ENCODE measurements at places on chromosomes 7 and 10.

DNA sequence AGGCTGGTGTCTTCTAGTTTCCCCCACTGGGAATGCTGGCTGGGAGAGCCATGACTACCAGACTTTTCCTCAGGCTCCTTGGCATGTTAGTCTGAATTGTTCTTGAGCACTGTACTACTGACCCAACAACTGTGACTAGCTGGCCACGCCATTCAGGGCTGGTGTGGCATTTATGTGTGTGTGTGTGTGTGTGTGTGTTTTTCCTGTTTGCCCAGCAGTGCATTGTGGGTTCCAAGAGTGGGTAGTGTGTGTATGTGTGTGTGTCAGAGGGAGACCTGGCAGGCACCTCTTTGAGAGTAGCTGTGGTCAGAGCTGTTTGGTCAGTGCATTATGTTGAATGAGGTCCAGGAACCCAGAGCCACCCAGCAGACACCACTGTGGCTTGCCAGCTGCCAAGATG is 9.2 kb downstream of the PCBD1 start:
- no peak for DNase-seq

- no peak for DNase-seq
Measured at GRCh38 chr7:13532028-13532753, 457.3 kb downstream of the ETV1 start.

GRCh38 chr7:111083413-111083812 is 7.5 kb upstream of the LRRN3 start:
- no peak for DNase-seq

DNA sequence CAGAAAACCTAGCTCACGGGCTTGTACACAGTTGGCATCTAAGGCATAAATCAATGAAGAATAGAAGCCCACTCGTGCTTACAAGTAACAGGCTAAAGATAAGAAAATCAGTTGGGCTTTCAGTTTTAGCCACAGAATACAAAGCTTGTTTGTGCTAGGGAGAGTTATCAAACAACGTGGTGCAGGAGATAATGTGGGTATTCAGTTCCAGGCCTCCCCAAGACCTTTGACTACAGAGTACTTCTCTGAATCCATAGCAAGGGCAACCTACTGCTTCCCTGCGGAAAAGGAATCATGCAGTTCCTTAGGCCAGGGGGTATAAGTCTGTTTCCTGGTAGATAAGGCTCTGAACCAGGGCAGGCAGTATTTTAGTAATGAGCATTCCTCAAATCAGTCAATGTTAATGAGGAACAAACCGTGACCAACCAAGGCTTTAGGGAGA is 219.5 kb upstream of the CSTF2T start:
- no peak for DNase-seq

- no peak for DNase-seq
Measured at GRCh38 chr10:112915590-112916572, 34.2 kb upstream of the TCF7L2 start.

GRCh38 chr7:95201727-95202126 is 122.6 kb downstream of the PON1 start:
- no peak for DNase-seq

DNA sequence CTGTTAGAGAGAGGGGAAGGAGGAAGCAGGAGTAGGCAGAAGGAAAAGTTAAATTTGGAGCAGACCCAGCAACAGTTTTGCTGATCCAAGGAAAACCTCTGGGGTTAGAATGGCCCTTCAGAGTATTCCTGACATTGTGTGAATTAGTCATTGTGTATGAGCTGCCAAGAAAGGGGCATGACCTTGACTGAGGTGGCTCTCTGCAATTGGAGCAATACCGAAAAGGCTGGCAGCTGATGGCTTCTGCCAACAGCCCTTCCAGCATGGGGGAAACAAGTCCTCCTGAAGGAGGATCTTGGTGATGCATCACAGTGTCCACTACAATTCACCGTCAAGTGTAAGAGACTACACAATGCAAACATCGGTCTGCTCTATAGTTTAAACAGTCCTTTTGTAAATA is 20.6 kb upstream of the WASL start:
- DNase-seq = peak; percentile 26

GRCh38 chr10:36469585-36469984 is 655.8 kb upstream of the ANKRD30A start:
- DNase-seq = no peak

DNA sequence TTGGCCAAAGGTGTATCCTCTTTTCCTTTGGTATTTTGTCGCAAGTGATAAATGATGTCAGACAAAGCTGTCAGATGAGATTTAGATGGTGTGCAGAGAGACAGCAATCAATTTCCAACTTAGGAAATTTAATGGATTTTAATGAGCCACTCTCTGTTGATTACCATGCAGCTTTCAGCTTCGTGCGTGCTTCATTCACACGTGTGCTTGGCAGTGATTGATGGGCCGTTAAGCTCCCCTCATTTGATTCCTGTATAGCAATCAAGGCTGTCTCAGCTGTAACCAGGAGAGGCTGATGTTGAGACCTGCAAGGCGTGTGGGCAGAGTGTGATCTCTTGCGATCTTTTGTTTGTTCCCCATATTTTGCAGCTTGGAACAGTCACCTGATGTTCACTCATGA is 439.6 kb downstream of the CALN1 start:
- DNase-seq = no peak

- no peak for DNase-seq
Measured at GRCh38 chr10:133230387-133231195, 574 bp downstream of the UTF1 start.

- DNase-seq = no peak
Measured at GRCh38 chr7:128915271-128915819, 4.8 kb upstream of the KCP start.

GRCh38 chr10:14952851-14953423 is 959 bp downstream of the DCLRE1C start:
- DNase-seq = no peak

DNA sequence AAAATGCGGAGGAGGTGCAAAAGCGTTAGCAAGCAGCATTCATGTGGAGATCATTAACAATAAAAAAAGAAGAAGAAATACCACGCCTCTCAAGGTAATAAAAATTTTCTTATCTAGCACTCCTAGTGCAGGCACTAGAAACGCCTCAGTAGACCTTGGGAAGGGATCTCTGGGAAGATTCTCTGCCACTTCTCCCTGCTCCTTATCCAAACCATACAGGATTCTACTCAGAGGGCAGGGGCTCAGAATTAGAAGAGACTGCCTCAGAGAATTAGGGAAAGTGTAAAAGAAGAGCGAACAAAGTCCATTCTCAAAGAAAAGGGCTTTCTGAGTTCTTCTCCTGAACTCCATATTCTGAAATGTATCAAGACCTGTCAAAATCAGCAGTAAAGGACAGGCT is 413.4 kb downstream of the SORCS1 start:
- DNase-seq = no peak

- no peak for DNase-seq
Measured at GRCh38 chr7:116446212-116446855, 53.2 kb upstream of the CAV2 start.

GRCh38 chr10:29409241-29410054 is 120.6 kb downstream of the LYZL1 start:
- DNase-seq = peak; percentile 36

GRCh38 chr10:61472090-61472674 is 19.0 kb upstream of the TMEM26 start:
- DNase-seq = no peak

DNA sequence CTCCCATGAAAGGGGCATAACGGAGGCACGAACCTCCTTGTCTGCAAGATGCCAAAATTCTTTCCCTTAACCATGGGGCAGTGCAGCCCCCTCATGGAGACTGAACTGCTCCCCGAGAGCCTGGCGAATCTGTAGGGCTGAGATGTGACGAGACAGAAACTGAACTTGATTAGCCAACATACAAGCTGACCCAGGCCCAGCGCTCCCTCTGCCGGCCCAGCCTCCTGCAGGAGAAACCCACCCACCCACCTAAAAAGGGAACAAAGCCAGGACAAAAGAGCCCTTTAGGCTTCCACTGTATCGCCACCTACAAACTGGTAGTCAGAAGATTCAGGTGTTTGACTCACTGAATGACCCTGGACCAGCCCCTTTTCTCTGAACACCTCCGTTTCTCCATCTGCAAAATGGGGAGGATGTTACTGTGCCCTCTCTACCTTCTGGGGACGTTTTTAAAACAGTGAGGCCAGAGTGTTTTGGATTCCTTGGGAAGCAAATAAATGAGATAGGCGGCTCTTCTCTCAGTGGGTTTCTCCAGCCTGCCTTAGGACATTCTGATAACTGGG is 58.4 kb downstream of the C10orf105 start:
- DNase-seq = no peak

GRCh38 chr10:482848-483247 is 206.6 kb downstream of the DIP2C start:
- no peak for DNase-seq

DNA sequence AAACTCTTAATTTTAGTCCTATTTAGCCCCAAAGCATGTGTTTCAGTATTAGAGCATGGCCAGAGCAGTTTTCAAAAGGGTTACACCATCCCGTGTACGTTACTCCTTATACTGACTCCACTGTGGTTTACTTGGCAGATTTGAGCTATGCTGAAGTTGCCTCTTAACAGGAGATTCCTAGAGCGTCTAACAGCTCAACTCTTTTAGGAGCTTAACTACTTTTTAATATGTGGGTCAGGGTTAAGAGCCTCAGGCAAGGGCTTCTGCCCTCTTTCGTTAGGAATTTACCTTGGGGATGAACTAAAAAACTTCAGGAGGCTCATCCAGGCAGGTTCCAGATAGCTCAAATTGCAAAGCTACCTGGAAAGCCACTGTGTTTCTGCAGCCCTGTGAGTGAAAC is 674.8 kb upstream of the C7orf33 start:
- no peak for DNase-seq

- DNase-seq = no peak
Measured at GRCh38 chr10:60534761-60535389, 145.2 kb upstream of the ANK3 start.

GRCh38 chr10:131646551-131647525 is 254.0 kb upstream of the PPP2R2D start:
- no peak for DNase-seq

- no peak for DNase-seq
Measured at GRCh38 chr7:131145026-131145425, 182.7 kb upstream of the MKLN1 start.

DNA sequence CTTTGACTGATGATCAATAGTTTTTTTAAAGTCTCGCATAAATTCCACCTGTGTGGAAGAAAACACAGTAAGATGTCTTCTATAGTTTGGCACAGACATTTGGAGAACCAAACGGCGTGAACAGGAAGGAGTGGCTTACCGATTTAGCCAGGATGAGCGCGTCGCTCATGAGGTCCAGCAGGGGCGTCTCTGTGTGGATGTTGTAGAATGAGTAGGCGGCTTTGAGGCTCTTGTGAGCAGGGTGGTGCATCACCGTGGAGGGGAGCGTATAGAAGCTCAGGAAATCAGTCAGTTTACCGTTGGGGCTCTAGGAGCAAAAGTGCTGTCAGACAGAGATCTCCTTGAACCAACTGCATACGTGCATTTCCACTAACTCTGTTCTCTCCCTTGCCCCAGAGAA is 15.5 kb downstream of the RPP38 start:
- DNase-seq = no peak

DNA sequence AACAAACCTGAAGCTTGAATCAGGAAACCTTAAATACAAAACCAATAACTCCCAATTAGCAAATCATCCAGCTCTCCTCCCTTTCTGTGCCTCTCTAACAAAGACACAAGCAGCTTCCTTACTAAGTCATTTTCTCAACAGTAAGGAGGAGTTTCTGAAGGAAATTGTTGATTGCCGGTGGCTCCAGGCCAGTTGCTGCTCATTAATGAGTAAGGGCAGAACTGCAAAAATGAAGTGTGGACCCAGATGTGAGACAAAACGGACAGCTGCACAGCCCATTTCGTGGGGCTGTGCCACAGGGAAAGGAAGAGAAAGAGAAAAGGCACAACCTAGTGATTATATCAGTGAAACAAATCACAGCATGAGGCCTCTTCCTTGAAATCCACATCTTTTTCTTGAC is 42.8 kb upstream of the RHOBTB1 start:
- no peak for DNase-seq

DNA sequence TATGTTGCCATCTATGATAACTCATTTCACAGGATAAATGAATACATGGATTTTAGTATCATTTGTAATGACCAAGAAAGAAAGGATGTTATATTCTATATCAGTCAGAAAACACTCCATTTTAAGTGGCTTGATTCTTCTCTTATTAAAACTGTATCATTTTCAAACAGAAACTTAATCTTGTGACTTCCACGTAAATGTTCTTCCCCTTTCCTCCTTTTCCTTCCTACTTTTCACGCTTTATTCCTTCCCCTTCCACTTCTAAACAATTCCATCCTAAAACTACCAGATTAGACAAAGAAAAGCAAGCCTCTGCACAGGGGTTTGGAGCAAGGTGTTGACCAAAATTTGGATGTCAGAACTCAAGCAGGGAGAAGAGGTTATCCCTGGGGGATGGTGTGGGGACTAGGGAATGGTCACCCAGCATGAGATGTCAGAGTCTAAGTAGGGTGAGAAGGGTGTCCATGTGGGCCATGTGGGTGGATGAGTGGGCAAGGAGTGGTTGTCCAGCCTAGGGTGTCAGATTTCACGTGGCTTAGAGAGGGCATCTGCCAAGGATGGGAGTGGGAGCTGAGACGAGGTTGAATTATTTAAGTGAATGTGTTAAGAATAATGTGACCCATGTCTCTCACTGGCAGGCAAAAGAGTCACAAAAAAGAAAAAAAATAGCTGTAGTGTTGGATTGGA is 5.0 kb upstream of the GSAP start:
- no peak for DNase-seq

DNA sequence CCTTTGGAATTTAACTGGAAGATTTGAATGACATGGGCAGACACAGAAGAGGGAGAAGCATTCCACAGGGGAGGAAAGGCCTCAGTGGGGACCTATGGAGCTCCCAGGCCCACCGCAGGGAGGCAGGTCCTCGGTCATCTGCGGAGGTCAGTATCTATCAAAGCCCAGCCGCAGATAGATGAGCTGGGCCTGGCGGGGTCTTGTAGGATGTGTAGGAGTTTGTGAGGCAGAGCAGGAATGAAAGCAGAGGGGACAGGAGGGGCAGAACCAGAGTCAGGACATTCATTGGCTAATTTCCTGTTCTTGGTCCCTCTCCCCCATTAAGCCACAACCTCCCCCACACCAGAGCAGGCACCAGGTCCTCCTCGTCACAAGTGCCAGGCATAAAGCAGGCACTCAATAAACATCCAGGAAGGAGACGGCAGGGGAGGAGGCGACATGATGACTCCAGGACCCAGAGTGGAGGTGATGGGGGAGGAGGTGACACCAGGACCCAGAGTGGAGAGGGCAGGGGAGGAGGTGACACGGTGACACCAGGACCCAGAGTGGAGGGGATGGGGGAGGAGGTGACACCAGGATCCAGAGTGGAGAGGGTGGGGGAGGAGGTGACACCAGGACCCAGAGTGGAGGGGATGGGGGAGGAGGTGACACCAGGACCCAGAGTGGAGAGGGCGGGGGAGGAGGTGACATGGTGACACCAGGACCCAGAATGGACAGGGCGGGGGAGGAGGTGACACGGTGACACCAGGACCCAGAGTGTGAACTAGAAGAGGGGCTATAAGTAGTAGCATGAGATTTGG is 83.7 kb upstream of the PDGFA start:
- no peak for DNase-seq

GRCh38 chr7:140922741-140923345 is 1.9 kb downstream of the BRAF start:
- no peak for DNase-seq

GRCh38 chr7:143205560-143206293 is 16.1 kb upstream of the TAS2R40 start:
- no peak for DNase-seq
